ENCODE measurements at places on chromosomes 7 and 10.
A peak's percentile ranks its signal among the peaks of the same experiment; 100 is the strongest.

GRCh38 chr10:3510741-3511140 is 274.3 kb downstream of the KLF6 start:
- no peak for DNase-seq

DNA sequence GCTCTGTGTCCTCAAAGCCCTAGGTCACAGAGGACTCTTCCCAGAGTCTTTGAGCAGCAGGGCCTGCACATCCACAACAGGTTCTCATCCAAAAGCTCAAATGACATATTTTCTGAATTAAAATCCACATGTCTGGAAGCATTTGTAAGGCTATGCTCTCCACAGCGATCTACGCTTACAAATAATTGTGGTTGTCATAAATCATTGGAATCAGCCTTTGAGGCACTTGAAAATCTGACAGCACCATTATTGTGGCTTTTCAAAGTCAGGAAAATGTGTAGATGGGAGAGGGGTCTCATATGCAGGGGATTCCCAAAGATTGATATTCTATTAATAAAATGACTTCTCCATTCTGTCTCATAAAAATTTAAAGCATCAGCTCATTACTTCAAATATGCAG is 16.3 kb downstream of the GPR26 start:
- DNase-seq: no peak

- DNase-seq: peak; percentile 36
These were observed 670 bp downstream of the TPK1 start for GRCh38 chr7:144835155-144835611.

- no peak for DNase-seq
These were observed 91.2 kb downstream of the LSMEM1 start for GRCh38 chr7:112571852-112572607.

DNA sequence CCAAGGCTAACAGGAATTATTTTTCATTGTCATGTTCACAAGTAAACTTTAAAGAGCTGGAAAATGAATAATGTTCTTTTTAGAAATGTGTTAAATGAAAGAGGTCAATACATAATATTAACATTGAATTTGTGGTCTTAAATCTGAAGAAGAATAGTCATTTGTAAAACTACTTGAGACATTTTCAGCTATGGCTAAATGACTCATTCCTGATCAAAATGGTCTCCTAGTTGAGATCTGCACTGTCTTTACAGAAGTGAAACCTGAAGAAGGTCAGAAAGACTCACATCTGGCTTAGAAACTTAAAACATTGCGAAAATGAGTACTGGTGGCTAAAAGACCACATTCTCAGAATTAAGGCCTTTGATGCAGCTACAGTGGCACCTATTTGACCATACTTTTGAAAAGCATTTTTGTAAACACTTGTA is 5.9 kb downstream of the PIK3CG start:
- no peak for DNase-seq

DNA sequence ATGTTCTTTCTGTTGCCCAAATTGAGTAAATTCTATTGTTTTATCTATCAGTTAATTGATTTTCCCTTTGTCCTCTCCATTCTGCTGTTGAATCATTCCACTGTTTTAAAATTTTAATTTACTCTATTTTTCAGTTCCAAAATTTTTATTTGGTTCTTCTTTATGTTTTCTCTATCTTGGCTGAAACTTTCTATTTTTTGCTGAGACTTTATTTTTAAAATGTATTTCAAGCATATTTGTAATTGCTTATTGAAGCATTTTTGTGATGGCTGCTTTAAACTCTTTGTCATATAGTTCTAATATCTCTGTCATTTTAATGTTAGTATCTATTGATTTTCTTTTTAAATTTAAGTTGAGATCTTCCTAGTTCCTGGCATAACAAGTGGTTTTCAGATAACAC is 60.5 kb downstream of the OR13A1 start:
- DNase-seq: no peak

Data from stimulated activated CD4-positive, alpha-beta T cell treated with anti-CD3 and anti-CD28 coated beads, Interleukin-4, amount 100 ng/mL, for 4 hours (primary cell).